ENCODE measurements at places on chromosomes 13 and 19.

GRCh38 chr13:109314101-109314500, 472.3 kb downstream of the IRS2 start:
- DNase-seq: no peak
- no peak overlapping the region for H3K4me3 ChIP-seq
- no peaks in the 10 kb centered on the region for H3K4me1 ChIP-seq
- no peaks in the 10 kb centered on the region for H3K27me3 ChIP-seq
- no peak overlapping the region for H3K27ac ChIP-seq
- H3K36me3 ChIP-seq: no peaks in the 10 kb centered on the region

- H3K36me3 ChIP-seq: no peaks in the 10 kb centered on the region
- peak overlapping the region; percentile 55 for H3K4me3 ChIP-seq
- peaks cover 8% of the 10 kb centered on the region for H3K4me1 ChIP-seq
- peaks cover 26% of the 10 kb centered on the region for H3K27me3 ChIP-seq
Measured at GRCh38 chr19:11673608-11674041, 65.1 kb downstream of the ZNF823 start.

DNA sequence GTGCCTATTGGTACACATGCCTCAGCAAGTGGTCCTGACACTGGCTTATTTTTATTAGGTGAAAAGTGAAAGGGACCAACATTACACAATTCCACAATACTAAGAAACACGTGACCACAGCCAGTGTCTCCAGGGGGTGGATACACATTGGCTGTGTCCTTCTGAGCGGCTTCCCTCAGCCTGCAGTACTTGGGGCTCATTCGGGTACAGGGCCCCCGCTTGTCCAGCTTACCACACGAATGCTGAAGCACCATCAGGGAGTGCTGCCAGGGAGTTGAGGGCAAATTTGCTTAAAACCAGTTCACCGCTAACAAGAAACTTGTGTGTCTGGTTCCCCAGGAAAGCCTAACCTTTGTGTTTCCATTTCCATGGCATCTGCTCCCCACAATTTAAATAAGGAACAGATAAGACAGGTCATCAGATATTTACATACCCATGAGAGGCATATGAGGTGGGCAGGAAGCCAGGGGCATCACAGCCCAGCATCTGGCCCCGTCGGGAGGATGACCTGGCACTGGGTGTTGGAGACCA, 23.3 kb downstream of the PBX4 start:
- H3K4me3 ChIP-seq: no peak overlapping the region
- no peaks in the 10 kb centered on the region for H3K27me3 ChIP-seq
- DNase-seq: peak; percentile 75
- H3K27ac ChIP-seq: peak overlapping the region; percentile 51
- peaks cover 27% of the 10 kb centered on the region for H3K4me1 ChIP-seq

DNA sequence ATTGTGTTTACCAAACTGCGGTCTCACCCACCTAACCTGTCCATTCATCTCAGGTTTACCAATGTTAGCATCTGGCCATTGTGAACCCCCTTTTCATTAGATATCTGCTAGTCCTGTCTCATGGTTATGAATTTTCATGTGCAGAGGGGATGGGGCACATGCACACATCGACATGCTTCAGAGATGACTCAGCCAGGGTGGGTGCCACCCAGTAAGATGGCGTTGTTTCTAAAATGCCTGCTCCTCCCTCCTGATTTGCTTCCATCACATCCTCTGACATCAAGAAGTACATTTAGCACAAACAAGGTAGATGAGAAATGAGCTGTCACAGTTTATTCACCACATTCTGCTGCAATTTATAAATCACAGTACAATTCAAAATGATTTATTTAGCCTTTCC, 51.3 kb downstream of the GPALPP1 start:
- peaks cover 7% of the 10 kb centered on the region for H3K36me3 ChIP-seq
- H3K27ac ChIP-seq: no peak overlapping the region
- H3K4me3 ChIP-seq: no peak overlapping the region
- DNase-seq: no peak
- no peaks in the 10 kb centered on the region for H3K27me3 ChIP-seq

- no peak overlapping the region for H3K27ac ChIP-seq
- peaks cover 7% of the 10 kb centered on the region for H3K36me3 ChIP-seq
- H3K4me1 ChIP-seq: no peaks in the 10 kb centered on the region
- no peaks in the 10 kb centered on the region for H3K27me3 ChIP-seq
- no peak for DNase-seq
Measured at GRCh38 chr19:46944918-46945628, 74.6 kb upstream of the NPAS1 start.

DNA sequence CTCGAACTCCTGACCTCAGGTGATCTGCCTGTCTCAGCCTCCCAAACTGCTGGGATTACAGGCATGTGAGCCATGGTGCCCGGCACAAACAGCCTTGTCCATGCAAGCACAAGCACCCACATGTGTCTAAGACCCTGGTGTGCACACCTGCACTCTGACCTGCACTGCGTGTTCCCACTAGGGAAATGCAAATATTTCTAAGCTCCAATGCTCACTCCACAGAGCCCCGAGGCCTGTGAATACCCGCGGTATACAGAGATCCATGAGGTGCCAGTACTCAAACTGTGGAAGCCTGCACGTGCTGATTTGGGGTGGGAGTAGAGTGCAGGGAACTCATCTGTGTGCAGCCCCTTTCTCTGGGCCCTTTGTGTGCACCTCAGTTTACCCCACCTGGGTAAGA, 14.7 kb downstream of the GADD45B start:
- no peak overlapping the region for H3K27ac ChIP-seq
- H3K4me3 ChIP-seq: no peak overlapping the region
- H3K4me1 ChIP-seq: peaks cover 31% of the 10 kb centered on the region

DNA sequence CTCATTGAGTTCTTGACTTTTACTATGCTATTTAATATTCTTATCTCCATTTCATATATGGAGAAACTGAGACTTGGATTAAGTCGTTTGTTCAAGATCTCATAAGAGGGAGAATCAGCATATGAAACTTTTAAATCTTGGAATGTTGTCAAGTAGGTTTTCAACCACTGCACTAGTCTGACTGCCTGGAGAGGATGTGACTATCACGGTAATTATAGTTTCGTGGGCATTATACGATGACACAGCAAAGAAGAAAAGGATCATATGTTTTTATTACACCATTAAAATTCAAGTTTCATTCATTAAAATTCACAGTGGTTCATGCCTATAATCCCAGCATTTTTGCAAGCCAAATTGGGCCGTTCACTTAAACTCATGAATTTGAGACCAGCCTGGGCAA, 555.2 kb downstream of the SLITRK1 start:
- H3K4me1 ChIP-seq: no peaks in the 10 kb centered on the region
- no peaks in the 10 kb centered on the region for H3K27me3 ChIP-seq
- no peak overlapping the region for H3K4me3 ChIP-seq
- DNase-seq: no peak
- H3K27ac ChIP-seq: no peak overlapping the region

- DNase-seq: peak; percentile 77
- no peaks in the 10 kb centered on the region for H3K27me3 ChIP-seq
- peak overlapping the region; percentile 91 for H3K27ac ChIP-seq
- no peaks in the 10 kb centered on the region for H3K36me3 ChIP-seq
- peaks cover 48% of the 10 kb centered on the region for H3K4me1 ChIP-seq
- H3K4me3 ChIP-seq: peak overlapping the region; percentile 44
Measured at GRCh38 chr13:42876270-42876714, 94.9 kb downstream of the FAM216B start.
